ENCODE measurements at places on chromosomes 12 and 14.

GRCh38 chr12:104514092-104514810 lies 57.5 kb downstream of the CHST11 start:
- no peak for DNase-seq

DNA sequence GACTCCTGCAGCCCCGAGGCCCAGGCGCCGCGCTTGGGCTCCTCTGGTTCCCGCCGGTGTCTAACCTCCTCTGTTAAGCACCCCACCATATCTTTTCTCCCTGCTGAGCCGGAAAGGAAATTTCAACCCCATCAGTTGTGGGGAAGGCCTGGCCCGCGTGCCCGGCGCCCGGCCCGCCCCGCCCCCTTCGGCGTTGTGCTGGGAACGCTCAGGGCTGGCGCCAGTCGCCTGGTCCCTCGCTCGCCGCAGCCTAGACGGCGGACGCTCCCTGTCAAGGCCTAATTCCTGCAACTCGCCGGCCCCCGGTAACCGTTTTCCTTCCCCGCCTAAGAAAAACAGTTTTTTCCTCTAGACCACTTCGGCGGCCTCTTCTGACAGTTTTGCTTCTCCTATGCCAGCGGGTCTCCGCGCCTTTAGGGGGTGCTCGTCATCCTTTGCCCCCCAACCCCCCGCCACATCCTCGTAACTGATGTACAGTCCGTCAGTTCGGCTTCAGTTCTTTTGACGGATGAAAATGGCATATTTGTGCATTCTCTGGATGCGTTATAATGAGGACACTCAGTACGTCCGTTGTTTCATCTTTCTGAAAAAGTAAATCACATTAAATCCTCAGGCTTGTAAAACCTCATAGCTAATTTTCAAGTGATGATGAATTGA lies 506 bp upstream of the NAP1L1 start:
- DNase-seq, result no peak

DNA sequence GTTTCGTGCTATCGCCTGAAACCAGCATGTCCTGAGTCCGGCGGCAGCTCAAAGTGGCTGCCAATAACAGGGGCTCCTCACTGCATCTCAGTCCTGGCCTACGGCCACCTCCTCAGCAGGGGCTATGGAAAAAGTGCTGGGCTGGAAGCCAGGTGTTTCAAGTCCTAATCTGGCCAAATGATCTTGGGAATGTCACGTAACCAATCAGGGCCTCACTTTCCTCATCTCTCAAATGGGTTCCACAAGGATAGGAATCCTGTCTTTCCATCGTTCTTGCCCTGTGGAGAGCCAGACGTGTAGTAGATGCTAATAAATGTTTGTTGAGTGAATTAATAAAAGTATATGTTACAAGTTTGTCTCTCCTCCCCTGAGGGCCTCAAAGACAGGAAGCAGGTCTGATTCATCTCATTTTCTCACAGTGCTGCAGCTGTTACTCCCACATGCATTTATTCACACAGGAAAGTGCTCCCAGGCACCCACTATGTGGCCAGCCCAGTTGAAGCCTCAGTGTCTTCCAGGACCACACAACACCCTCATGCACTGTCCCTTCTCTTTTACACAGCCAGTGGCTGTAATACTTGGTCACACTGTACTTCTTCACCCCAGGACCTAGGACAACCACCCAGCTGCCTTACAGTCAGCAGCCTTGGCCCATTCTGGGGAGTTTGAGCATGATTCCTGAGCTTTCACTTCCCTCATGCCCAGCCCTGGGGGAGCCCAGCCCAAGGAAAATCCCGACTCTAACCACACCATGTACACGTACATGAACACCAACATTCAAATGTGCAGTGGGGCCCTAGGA lies 5.0 kb downstream of the CMKLR1 start:
- DNase-seq, result no peak

GRCh38 chr14:82565825-82566224 lies 1032.2 kb upstream of the SEL1L start:
- DNase-seq, result no peak

DNA sequence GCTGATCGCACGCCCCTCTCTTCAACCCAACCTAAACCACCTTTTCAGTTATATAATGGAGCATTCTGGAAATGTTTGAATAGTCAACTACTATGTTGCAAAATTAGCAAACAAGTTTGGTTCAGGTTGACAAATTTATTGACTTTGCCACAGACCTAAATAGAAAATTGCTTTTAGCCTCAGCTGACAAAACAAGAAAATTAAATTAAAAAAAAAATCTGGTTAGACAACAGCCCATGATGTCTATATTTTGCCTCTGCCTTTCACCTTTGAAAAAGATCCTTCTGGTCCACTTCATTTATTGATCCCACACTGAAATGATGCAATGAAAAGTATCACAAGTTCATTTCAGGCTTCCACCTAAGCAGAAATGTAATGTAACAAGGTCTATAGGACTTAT lies 17.5 kb downstream of the SLC38A4 start:
- no peak for DNase-seq

DNA sequence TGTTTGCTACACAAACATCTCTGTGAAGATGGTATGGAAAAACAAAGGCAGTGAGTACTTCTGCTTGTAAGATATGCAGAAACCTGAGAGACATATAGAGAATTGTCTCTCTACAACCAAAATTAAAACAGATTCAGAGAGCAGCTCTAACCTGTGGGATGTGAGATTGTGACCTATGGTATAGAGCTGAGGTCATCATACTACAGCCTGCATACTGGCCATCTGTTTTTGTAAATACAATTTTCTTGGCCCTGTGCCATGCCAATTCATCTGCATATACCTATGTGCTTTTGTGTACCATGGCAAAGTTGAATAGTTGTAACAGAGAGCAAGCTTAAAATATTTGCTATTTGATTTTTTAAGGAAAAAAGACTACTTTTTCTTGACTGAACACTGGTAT lies 99.6 kb downstream of the LMO3 start:
- DNase-seq, result no peak
